Stimulated activated naive CD4-positive, alpha-beta T cell treated with Interleukin-2 at 50 U/mL for 16 hours (primary cell): ENCODE measurements at places on chromosomes 11 and 22.

DNA sequence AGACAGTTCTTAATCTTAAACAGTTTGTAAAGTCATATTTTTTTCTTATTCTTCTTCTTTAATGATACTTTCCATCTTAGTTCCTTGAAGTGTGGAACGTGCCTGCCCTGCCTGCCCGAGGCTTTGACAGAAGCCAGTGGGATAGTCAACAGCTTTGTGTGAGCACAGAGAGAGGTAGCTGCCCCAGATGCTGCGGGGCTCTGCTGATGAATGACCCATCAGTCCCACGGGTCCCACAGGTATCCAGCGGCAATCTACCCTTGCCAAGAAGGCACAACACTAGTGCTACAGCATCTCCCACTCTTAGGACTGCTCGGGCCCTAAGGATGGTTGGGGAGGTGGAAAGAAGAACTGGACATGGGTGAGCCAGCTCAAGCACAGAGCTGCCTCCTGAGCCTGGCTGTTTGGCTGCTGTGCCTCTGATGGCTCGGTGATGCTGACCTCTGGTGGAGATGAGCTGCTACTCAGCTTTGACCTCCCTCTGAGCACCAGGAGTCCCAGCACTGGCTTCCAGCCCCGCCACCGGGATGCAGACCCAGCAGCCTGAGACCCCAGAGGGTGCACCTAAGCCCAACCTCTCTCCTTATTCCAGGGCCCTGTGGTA is 11.8 kb upstream of the APLNR start:
- no peak for DNase-seq

DNA sequence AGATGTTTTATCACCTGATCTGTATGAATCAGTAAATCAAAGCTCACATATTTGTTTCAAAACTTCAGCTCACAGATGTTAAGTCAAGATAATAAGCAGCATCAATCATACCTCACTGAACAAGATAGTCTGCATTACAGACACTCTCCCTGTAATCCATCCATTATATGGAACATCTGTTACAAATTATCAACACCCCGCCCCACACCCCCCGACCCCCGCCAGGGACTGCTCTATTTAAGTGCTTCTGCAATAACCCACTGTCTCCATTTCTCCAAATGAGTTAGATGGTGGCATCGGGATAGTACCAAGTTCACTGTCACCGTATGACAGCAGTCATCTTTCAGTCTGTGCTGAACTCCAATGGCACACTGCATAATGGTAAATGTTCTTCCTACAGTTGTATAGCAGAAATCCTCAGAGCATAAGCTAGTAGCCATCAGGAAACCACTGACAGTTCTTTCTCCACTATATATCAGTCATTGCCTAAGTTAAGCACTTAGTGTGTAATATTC is 447.0 kb upstream of the ARHGAP42 start:
- no peak for DNase-seq

- no peak for DNase-seq
These were observed 35.1 kb upstream of the SMTN start for GRCh38 chr22:31045900-31046538.

DNA sequence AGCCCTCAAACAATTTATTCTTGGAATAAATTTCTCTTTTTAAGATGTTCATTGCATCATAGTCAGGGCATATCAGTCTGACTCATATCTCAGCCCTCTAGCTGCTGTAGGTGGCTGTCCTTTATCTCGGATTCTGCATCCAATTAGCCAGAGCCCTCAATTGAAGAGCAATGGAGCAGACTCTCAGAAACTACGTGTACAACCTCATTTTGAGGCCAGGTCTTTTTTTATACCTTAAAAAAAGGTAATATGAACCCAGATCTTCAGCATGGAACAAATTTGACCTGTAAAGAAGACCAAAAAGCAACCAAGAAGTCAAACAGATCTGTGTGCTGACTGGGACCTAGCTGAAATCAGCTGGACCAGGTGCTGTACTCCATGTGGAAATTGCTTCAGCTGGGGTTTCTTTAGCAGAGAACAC is 8.7 kb downstream of the OR52A5 start:
- DNase-seq, result no peak

DNA sequence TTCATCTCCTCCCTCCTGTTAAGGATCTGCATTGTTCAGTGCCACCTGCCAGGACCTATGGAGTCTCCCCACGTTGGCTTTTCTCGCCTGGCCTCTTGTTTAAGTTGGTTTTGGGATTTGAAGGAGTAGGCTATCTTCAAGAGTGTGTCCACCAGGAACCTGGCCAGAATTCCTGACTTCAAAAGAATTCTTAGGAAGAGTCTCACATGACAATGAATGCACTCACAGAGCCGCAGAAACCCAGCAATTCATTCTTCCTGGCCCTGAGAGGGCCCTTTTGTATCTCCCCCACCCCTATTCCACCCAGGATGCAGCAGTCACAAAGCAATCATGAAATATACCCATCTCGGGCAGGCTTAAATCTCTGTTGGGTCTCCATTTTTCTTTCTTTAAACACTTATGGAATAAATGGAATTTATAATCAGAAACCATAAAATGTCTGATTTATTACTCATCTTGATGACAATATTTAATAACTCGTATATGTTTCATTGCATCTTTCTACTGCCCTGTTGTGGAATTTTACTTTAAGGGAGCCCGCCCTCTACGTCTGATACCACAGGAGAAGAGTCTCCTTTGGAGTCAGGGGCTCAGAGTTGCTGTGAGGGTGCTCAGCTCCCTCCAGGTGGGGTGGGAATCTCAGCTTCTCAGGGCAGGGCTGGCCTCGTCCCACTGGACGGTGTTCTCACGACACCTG is 507.0 kb downstream of the NTM start:
- no peak for DNase-seq

DNA sequence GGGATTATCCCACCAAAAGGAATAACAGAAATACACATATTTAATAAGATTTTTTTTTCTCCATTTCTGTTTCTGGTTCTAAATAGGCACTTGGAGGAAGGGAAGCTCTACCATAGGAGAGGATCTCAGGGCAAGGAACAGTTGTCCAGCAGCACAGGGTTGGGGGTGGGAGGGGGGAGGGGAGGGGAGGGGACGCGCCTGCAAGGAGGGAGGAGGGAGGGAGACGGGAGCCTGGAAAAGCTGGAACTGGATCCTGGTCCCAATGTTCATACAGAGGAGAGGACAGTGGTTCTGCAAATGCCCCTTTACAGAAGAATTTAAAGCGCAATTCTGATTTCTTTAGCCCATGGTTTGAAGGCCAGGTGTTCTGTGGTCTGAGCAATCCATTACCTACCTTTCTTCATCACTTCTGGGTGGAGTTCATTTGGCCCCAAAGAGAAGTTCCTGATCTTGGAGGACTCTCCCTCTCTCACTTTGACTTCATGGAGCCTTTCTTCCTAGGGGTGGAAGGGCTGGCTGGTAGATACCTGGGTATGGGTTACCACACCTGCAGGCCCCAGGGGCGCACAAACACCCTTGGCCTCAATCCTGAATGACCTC is 348.9 kb upstream of the NCAM1 start:
- no peak for DNase-seq

- DNase-seq, result no peak
These were observed 47.7 kb downstream of the TPCN2 start for GRCh38 chr11:69096473-69096872.

- DNase-seq, result no peak
These were observed 10.5 kb upstream of the FLRT1 start for GRCh38 chr11:64025205-64025604.

GRCh38 chr11:112159098-112160065 is 4.5 kb downstream of the IL18 start:
- DNase-seq, result no peak

GRCh38 chr22:35530700-35531099 is 9.9 kb upstream of the RASD2 start:
- no peak for DNase-seq

- no peak for DNase-seq
These were observed 2.8 kb downstream of the PDXP start for GRCh38 chr22:37661160-37661924.

DNA sequence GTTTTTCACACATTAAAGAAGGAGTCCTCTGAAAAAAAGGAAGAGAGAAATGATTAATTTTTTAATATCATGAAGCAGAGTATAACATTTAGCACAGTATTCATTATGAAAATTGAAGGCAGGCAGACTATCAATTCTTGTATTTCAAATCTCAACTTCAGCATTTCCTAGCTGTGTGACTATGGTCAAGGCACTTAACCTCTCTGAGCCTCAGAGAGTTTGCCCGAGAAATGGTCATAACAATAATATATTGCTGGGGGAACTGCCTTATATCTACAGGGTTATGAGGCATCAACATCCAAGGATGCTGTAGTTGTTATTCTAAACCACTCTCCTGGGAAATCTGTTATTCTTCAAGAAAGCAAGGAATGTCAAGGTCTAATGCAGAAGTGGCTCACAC is 1.1 kb downstream of the MS4A18 start:
- DNase-seq, result no peak

DNA sequence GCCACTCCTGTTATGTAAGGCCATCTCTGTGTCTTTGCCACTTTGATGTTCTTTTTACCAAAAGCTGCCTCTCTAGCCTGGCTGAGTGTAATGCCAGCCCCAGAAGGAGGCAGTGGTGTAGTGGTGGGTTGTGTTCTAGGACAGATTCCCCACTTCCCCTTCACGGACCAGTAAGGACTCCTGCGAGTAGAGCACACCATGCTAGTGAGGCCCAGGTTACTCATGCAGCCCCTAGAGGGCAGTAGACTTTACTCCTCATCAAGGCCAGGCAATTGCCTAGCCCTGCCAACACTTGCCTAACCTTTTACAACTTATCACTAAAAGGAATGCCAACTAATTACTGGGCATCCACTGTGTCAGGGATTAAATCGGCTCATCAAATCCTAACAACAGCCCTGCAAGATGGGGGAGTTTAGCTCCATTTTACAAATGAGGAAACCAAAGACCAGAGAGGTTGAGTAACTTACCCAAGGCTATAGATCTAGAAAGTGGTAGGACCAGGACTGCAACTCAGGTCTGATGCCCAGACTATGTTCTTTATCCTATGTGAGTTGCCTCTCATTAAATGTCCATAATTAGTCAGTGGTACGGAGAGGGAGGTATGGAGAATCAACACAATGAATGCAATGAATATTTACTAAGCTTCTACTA is 75.3 kb downstream of the APIP start:
- DNase-seq, result no peak

GRCh38 chr11:77203901-77204753 is 76.1 kb downstream of the MYO7A start:
- DNase-seq, result no peak

DNA sequence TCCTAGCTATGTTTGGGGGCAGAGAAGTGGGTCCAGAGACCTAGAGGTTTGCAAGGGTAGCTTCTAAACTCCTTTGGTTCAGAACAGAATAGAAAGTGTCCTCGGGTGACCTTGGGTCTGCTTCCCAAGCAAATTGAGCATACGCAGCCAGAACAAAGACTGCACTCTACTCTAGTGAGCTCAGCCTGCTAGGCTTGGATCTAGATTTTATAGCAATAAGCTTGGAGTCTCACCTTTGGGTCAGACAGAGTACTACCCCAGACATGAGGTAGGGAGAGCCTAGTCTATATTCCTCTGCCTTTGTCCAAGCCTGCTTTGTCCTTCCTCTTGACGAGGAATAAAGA is 52.6 kb upstream of the ELF5 start:
- DNase-seq, result no peak

DNA sequence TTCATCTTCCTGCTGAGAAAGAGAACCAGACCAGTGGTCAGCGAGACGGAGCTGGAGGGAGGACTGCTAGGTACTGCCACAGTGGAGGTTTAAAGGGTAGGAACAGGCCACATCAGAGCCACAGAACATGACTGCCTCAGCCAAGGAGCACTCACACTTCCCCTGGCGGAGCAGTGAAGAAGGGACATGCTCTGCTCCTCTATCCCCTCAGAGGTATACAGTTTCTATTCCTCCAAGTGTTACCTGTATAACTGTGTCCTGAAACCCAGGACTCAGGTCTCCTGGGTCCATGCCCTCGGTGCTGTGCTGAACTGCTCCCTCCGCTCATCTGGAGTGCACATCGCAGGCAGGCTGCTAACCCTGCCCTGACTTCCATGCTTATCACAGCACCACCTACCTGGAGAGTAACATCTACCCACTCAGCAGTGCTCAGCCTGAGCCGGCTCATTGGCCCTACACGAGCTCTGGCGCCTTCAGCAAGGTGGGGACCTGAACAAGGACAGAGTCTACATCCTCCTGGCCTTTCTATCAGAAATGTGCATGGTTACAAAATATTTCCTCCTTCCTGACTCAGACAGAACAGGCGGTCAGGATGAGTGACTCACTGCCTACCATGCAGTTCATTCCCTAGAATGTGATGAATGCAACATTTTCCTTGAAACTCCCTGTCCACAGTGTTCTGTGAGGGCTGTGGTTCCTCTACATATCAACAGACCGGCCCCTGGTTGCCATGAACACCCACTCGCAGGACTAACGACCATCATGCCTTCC is 52.9 kb downstream of the C11orf58 start:
- DNase-seq, result no peak

DNA sequence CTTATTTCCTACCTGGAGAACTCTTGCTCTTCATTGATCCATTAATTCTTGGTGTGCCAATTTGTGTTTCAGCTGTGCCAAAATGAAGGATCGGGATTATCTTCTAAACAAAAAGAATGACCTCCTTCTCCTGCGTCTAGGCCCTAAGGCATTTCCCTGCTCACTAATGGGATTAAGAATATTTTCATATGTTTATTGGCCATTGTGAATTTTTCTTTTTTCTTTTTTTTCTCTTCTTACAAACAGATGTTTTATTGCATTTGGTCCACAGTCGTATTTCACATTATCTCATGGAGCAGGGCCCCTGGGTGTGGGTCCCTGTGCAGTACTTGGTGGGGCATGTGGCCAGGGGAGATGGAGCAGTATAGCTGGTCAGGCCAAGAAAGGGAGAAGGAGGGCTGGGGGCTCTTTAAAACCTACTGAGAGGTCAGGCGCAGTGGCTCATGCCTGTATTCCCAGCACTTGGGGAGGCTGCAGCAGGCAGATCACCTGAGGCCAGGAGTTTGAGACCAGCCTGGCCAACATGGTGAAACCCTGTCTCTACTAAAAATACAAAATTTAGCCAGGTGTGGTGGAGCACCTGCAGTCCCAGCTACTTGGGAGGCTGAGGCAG is 35.3 kb upstream of the HORMAD2 start:
- no peak for DNase-seq

GRCh38 chr11:67408437-67409200 is 4.7 kb downstream of the TBC1D10C start:
- no peak for DNase-seq

- DNase-seq, result no peak
These were observed 100.8 kb upstream of the CLPB start for GRCh38 chr11:72535194-72535547.

DNA sequence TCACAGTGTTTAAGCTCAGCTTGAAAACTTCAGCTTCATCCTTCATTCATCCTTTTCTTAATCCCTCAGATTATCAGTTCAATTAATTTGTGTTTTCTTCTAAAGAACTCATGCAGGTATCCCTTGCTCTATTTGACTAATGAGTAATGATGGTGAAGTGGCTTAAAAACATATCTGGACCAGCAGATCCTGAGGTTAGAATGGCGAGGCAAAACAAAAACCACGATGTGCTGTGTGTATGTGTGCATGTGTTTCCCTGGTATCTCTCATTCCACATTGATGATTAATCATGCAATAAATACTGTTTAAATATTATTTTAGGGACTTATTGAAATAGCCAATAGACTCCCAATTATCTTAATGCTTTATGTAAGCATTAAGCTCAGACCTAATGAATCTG is 437.0 kb downstream of the DYNC2H1 start:
- DNase-seq, result no peak

GRCh38 chr11:22702031-22702430 is 35.6 kb downstream of the GAS2 start:
- no peak for DNase-seq
